ENCODE measurements at places on chromosomes 2 and 18.

DNA sequence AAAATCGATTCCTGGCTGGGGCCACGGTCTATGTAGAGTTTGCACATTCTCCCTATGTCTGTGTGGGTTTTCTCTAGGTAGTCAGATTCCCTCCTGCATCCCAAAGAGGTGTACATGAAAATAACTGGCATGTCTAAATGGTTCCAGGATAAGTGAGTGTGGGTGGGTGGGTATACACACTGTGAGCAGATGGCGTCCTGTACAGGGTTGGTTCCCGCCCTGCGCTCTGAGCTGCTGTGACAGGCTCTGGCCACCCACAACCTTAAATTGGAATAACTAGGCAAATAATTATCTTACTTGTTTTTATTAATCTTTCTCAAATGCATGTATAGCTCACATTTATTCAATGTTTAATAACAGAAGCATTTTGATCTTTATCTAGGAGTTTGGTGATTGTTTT is 16.3 kb downstream of the THOC1 start:
- no peak for DNase-seq

DNA sequence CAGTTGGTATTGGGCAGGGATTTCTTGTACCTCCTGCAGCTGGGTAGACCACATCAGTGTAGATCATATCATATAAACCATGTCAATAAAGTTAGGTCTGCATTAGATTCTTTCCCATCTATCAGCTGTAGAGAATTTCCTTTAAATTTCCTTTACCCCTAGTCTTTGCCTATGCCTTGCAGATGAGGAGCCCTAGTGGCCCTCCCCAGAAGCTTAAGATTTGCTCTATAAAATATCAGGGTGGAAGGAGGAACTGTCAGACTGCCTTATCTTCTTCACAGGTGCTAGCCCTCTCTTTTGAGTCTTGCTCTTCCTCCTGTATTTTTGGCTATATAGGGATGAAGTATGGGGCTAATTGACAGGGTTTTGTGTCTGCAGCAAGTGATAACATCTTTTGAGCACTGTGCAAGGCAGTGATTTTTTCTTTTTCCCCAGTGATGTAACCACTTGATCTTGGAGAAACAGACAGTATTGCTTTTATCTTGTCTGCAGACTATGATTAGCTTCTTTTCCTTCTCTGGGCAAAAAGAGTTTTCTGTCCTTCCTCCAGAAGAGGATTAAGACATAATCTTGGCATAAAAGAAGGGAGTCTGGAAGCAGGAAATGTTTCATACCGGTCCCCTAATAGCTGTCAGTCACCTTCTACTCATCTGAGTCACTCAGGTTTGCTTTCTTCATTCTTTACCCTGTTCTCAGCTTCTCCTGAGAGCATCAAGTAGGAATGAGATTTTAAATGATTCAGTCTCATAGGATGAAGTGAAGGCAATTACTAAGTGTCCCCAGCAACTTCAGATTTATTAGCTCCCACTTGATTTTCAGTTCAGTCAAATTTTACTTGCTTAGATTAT is 286.4 kb downstream of the CDH19 start:
- DNase-seq: peak; percentile 57

GRCh38 chr2:513981-514706 is 163.1 kb downstream of the TMEM18 start:
- no peak for DNase-seq

- DNase-seq: peak; percentile 85
Observed at GRCh38 chr2:71950256-71951082, 197.2 kb downstream of the CYP26B1 start.

DNA sequence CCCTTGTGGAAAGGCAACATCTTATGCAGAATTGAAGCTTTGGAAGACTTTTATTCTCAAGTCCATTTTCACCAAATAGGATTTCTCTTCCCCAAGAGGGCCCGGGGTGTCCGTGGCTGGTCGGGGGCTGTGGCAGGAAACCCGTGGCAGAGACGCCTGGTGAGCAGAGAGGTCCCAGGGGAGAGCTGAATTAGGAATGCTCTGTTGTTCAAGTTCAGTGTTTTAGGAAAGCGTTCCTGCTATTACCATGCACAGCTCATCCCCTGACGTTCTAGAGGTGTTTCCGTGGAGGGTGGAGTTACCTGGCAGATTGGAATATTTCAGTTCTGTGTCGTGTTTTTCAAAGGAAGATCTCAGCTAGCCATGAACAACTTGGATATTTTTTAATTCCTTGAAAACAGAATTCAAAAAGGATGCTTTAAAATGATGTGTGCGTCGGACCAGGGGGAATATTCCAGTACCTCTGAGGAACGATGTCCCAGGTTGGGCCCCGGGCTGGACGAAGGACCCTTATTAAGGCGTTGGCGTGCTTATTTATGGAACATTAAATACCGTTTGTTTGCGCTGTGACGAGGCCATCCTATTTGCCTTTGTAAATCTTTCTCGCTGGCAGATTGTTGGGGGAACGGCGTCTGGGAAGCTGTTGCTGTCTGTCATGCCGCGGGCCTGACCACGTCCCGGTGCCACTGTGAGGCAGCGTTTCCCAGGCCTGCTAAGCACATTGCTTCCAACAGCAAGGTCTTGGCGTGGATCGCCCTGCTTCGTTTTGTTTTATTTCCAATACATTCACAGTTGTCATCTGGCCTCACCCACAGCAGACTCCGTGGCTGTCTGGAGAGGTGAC is 8.2 kb downstream of the NFATC1 start:
- no peak for DNase-seq

GRCh38 chr2:194954218-194954617 is 702.8 kb upstream of the SLC39A10 start:
- DNase-seq: no peak

- DNase-seq: no peak
Observed at GRCh38 chr2:172350839-172351479, 76.4 kb upstream of the ITGA6 start.

DNA sequence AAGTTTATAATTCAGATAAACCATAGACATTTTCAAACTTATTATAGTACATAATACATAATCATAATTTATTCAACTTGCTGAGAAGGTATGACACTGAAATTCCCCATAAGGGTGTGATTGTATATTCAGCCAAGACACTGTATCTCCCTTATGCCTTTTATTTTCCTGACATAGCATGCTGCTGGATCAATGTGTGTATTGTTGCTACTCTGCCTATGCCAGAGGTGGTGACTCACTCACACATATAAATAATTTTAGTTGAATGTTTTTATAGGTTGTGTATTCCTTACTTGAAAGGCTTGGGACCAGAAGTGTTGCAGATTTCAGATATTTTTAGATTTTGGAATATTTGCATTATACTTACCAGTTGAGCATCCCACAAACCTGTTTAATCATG is 86.8 kb downstream of the VRK2 start:
- no peak for DNase-seq

DNA sequence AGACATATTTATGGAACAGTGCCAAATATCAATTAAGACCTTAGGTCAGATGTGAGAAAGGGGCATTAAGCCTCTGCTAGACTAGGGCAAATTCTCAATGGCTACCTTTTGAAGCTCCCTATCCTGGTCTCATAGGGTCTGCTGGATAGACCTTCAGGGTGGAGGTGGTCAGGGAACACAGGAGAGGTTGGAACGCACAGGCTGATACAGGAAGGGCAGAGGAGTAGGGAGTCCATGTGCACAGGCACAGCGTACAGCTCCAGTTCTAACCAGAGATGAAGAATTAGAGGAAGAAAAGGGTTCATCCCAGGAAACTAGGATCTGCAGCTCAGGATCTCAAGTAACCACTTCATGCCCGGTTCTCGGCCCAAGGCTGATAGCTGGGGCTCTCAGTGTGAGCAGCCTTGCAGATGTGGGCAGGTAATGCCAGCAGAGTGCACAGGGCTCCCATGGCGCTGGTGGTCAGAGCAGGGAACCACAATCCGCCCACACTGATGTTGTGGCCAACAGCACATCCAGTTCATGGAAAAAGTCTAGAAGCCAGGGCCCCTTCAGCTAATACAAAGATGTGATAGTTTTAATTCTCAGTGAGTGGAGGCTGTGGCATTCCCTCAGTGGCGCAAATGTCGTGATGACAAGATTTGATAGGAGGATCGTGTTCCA is 3.4 kb upstream of the EVA1A start:
- DNase-seq: no peak

- no peak for DNase-seq
Observed at GRCh38 chr2:98388601-98389250, 42.5 kb downstream of the CNGA3 start.

- DNase-seq: peak; percentile 26
Observed at GRCh38 chr2:233422649-233423551, 68.6 kb downstream of the DGKD start.

DNA sequence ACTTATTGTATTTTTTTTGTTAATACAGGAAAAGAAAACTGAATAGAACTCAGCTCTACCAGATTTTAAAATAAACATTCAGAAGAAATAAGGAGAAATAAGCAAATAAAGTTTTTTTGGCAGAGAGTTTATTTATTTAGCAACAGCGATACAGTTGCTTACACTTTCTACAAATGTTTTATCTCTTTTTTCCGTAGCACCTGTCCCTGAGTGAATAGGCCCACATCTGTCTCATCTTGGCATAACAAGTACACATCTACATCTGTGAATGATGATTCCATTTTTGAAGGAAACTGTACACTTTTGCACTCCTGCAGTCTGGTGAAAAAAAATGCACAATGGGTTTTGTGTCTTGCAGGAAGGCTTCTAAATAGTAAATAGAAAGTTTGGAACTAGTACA is 783.6 kb upstream of the ZEB2 start:
- DNase-seq: no peak

GRCh38 chr2:225296951-225297350 is 102.6 kb upstream of the NYAP2 start:
- DNase-seq: no peak

- no peak for DNase-seq
Observed at GRCh38 chr18:23824240-23824639, 135.0 kb downstream of the LAMA3 start.
